Endothelial cell (in vitro differentiated cells): ENCODE measurements at places on chromosomes 16 and 17.
A peak's percentile ranks its signal among the peaks of the same experiment; 100 is the strongest.

GRCh38 chr17:38454532-38454931 is 26.3 kb downstream of the ARHGAP23 start:
- peak overlapping the region; percentile 87 for H3K4me3 ChIP-seq
- DNase-seq: no peak
- peak overlapping the region; percentile 77 for H3K27ac ChIP-seq
- H3K36me3 ChIP-seq: peaks cover 19% of the 10 kb centered on the region
- H3K4me1 ChIP-seq: peaks cover 55% of the 10 kb centered on the region
- H3K27me3 ChIP-seq: peaks cover 34% of the 10 kb centered on the region

DNA sequence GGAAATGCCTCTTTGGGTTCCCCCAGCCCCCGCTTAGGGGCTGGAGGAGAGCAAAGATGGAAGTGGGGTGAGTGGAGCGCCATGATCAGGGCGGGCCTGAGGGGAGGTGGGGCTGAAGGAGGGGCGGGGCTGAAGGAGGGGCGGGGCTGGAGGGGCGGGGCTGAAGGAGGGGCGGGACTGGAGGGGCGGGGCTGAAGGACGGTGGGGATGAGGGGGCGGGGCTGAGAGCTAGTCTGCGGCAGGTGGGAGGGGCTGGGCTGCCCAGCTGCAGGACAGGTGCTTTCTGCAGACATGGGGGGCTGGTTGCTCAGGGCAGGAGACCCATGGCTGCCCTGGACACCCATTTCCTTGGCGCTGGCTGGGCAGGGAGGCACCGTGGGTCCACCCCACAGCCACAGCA is 39.1 kb upstream of the PABPN1L start:
- H3K27me3 ChIP-seq: peaks cover 16% of the 10 kb centered on the region
- H3K4me1 ChIP-seq: no peaks in the 10 kb centered on the region
- no peaks in the 10 kb centered on the region for H3K36me3 ChIP-seq
- no peak overlapping the region for H3K4me3 ChIP-seq
- no peak overlapping the region for H3K27ac ChIP-seq

DNA sequence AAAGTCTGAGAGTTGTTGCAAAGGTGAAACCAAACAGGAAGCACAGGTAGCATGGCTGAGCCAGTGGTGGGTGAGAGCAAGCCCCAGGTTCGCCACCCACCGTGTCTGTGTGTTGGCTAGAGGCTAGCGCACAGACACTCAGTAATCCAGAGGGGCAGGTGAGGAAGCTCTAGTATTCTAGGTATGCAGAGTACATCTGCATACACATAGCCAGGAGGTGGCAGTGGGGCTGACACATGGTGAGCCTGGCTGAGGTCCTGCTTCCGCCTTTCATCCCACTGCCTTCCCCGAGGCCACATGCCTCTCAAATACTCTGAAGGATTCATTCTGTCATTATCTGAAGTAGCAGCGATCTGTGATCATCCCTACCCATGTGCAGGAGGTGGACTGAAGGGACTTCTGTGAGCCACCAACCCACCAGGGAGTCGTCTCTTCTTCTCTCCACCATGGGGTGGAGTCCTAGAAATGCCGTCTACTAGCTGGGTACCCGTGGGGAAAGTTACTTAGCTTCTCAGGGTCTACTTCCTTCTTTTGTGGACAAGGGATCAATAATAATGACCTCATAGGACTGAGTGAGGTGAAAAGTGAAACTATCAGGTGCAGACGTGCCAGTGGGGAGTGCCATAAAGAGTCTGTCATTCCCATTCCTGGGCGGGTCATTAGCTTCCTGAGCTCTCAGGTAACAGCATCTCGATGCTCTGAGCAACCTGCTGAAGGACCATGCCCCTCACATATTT is 36.0 kb upstream of the ICAM2 start:
- peaks cover 44% of the 10 kb centered on the region for H3K4me1 ChIP-seq
- peak overlapping the region; percentile 29 for H3K4me3 ChIP-seq
- no peak overlapping the region for H3K27ac ChIP-seq

DNA sequence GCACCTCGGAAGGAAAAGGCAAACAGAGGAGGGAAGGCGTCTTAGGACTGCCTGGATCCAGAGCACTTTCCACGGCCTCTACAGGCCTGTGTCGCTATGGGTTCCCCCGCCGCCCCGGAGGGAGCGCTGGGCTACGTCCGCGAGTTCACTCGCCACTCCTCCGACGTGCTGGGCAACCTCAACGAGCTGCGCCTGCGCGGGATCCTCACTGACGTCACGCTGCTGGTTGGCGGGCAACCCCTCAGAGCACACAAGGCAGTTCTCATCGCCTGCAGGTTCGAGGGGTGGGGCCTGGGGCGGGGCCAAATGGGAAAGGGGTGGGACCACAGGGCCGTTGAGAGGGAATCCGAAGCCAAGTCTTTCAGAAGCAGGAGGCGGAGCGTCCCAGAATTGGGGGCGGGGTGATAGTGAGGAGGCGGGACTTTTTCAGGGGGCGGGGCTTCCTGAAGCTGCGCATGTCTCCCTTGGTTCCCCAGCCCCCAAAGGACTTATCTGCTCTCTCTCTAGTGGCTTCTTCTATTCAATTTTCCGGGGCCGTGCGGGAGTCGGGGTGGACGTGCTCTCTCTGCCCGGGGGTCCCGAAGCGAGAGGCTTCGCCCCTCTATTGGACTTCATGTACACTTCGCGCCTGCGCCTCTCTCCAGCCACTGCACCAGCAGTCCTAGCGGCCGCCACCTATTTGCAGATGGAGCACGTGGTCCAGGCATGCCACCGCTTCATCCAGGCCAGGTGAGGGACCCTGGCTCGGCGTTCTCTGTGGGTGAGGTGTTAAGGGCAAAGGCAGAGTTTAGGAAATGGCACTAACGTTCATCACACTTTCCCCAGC is 939 bp downstream of the BCL6B start:
- peaks cover 84% of the 10 kb centered on the region for H3K4me1 ChIP-seq
- H3K4me3 ChIP-seq: peak overlapping the region; percentile 100
- peaks cover 58% of the 10 kb centered on the region for H3K36me3 ChIP-seq
- peak overlapping the region; percentile 100 for H3K27ac ChIP-seq
- H3K27me3 ChIP-seq: peaks cover 35% of the 10 kb centered on the region
